AG08396 (cell line): ENCODE measurements at places on chromosomes 11 and 22.
A peak's percentile ranks its signal among the peaks of the same experiment; 100 is the strongest.

GRCh38 chr11:797296-798092 lies 587 bp downstream of the SLC25A22 start:
- peak; percentile 90 for DNase-seq

DNA sequence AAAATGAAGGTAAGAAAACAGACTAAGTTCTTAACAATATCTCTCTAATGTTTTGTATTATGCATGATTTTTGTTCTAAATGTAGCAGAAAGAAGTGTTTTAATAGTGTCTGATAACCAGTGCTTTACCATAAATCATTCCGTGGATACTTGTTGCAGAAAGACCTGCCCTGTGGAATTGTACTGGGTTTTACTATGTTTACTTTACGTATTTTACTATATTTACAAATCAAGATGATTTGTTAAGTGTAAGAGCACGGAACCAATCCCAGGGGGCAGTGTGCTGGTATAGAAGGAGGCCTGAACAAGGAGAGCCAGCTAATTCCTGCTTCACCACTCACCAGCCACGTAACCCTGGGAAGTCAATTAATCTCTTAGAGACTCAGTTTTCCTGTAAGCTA lies 1.4 kb downstream of the HTR3B start:
- peak; percentile 13 for DNase-seq

- DNase-seq = no peak
These were observed 19.8 kb downstream of the SAA1 start for GRCh38 chr11:18285841-18286240.

GRCh38 chr11:477052-477715 lies 27.1 kb downstream of the PTDSS2 start:
- DNase-seq = no peak

DNA sequence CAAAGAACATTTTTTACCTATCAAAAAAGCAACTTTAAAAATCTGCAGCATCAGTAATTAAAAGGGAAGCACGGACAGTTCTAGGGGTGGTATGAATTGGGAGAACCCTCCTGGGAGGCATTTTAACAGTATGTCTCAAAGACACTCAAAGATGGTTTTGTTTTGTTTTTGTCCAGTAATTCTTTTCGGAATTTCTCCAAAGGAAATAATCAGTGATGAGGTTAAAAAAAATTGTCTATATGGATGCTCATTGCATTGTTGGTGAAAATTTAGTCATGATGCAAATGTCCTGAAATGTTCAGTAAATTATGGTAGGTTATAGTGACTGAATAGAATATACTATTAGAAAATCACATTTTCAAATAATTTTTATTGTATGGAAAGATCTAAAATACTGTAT lies 115.1 kb downstream of the ATXN10 start:
- DNase-seq = no peak

GRCh38 chr22:28892175-28892731 lies 8.9 kb downstream of the ZNRF3 start:
- DNase-seq = no peak

- DNase-seq = no peak
These were observed 420.6 kb upstream of the FAT3 start for GRCh38 chr11:91804042-91804441.

- no peak for DNase-seq
These were observed 1.4 kb downstream of the MED15 start for GRCh38 chr22:20508815-20509271.

DNA sequence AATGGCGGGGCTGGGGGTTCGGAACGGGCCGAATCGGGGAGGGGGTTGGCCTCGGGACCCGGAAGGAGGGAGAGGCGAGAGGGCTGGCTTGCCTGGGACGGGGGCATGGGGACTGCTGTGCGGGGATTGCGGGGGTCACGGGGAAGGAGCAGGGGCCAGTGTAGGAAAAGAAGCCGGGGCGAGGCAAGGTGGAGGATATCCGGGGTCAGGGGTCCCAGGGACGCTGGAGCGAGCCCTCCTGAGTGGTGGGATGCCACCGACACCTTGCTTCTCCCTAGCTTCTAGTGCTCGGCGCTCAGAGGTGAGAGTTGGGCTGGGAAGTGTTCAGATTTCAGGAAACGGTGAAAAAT lies 426 bp upstream of the GDPD5 start:
- no peak for DNase-seq

DNA sequence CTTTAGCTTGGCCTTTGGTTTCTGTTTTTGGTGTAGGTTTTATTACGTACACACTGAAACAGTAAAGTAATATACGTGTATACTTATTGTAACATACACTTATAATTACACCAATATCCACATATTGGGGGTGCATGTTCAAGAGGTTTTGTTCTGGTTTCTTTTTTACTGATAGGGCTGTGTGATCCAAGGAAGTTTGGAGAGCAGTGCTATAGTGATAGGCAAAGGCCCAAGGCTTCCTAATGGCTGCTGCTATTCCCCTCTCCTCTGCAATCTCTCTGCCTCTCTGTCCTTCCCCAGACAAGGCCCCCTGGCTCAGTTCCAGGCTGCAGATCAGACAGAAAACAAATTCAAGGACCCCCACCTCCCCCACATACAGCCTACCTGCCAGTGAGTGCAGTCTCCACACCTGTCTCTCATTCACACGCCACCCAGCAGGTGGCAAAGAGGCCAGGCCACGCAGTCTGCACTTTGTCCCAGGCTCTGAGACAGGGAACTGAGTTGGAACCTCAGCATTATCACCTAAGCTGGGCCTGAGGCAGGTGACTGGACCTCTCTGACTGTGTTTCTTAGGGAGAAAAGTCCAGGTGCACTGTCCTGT lies 15.1 kb downstream of the TMEM184B start:
- no peak for DNase-seq

DNA sequence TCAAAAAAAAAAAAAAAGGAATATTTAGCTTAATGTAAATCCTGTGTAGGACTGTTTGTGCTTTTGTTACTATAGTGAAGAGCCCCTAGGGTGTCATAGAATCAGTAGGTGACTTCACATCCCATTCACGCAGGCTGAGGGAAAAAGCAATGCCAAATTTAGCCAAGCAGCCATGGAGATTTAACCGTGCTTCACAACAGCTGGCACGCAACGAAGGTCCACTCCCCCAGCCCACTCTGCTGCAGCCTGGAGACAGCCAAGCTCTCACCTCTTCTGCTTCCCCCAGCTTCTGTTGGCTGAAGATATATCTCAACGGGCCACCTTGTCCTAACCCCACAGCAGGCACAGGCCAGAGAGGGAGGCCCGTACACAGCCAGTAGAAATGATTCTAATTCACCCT lies 78.8 kb upstream of the BID start:
- DNase-seq = peak; percentile 41

GRCh38 chr11:88411265-88411664 lies 73.7 kb upstream of the CTSC start:
- DNase-seq = peak; percentile 43

GRCh38 chr11:45665933-45666647 lies 668 bp upstream of the CHST1 start:
- DNase-seq = no peak

- DNase-seq = peak; percentile 73
These were observed 52.7 kb upstream of the CCND1 start for GRCh38 chr11:69588270-69588669.

GRCh38 chr22:36301851-36302250 lies 48.9 kb downstream of the APOL1 start:
- peak; percentile 80 for DNase-seq
